ENCODE measurements at places on chromosomes 7 and 10.
A peak's percentile ranks its signal among the peaks of the same experiment; 100 is the strongest.

- DNase-seq = peak; percentile 40
Observed at GRCh38 chr10:98404571-98405359, 10.2 kb downstream of the PYROXD2 start.

- DNase-seq = no peak
Observed at GRCh38 chr7:99140813-99141212, 3.1 kb downstream of the SMURF1 start.

- DNase-seq = no peak
Observed at GRCh38 chr7:142498364-142498763, 240.5 kb upstream of the PRSS58 start.

GRCh38 chr7:97166308-97166707 lies 48.8 kb downstream of the SDHAF3 start:
- DNase-seq = no peak

DNA sequence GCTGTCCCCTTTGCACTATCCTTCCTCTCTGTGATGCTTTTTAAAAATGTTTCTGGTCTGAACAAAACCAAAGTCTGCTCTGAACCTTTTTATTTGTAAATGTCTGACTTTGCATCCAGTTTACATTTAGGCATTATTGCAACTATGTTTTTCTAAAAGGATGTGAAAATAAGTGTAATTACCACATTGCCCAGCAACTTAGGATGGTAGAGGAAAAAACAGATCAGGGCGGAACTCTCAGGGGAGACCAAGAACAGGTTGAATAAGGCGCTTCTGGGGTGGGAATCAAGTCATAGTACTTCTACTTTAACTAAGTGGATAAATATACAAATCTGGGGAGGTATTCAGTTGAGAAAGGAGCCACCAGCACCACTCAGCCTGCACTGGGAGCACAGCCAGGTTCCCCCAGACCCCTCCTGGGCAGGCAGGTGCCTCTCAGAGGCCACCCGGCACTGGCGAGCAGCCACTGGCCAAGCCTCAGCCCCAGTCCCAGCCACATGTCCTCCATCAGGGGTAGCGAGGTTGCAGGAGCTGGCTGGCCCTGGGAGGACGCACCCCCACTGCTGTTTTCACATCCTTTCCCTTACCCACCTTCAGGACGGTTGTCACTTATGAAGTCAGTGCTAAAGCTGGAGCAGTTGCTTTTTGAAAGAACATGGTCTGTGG lies 11.4 kb upstream of the CSGALNACT2 start:
- DNase-seq = no peak

- no peak for DNase-seq
Observed at GRCh38 chr10:30742471-30742870, 112.9 kb upstream of the LYZL2 start.

DNA sequence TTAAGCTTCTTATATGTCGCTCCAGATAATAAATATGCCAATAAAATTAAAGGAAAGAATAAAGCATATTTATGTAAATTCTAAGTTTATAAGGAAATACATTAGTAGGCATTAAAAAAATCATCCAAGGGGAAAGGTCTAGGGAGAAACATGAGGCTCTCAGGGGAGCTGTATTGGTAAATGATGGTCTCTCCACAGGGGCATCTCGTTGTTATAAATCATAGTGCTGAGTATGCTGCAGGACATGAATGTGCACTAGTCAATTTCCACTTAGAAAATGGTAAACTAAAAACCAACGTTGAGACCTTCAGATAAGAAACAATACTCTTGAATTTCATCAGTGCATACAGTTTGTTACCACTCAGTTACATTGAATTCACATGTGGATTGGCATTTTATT lies 194.0 kb upstream of the AHR start:
- DNase-seq = no peak

- DNase-seq = no peak
Observed at GRCh38 chr10:78616125-78616695, 452.6 kb upstream of the ZMIZ1 start.

- no peak for DNase-seq
Observed at GRCh38 chr10:69107699-69108098, 16.3 kb upstream of the VPS26A start.

DNA sequence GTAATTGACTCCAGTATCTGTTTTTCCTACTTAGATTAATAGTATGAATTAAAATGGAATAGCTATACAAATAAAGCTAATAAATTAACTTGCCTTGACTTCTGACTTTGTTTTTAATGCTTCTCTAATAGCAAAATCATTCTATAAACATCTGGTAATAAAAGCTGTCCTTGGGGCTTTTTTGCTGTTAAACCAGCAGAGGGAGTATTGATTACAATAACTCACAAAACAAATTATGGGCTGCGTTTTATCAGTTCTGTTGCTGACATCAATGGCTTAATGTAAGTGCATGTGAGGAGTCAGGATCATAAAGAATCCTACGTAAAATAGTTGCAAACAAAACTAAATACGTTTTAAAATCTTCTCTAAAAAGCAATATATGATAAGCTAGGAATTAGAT lies 667.8 kb downstream of the PCDH15 start:
- DNase-seq = no peak

Measured in stimulated activated CD4-positive, alpha-beta T cell treated with anti-CD3 and anti-CD28 coated beads, Interleukin-1b, Interleukin-23, amount 100 ng/mL, for 48 hours (primary cell).